ENCODE measurements at places on chromosomes 2 and 18. TPM values are rescaled to one million over a fixed set of nuclear protein-coding genes. Genes with fewer than 3 reads are reported as not detected.

The TUBB8B gene
- polyA plus RNA-seq, result 0.59 TPM

The GAL3ST2 gene
- polyA plus RNA-seq, result not detected

The IL18R1 gene
- 0.35 TPM for polyA plus RNA-seq

The SDC1 gene
- polyA plus RNA-seq, result 1,215 TPM

The IL1B gene
- 161 TPM for polyA plus RNA-seq

The ACSL3 gene
- 110 TPM for polyA plus RNA-seq

The TMEM37 gene
- polyA plus RNA-seq, result 0.03 TPM

The TMEFF2 gene
- not detected for polyA plus RNA-seq

The RTN4 gene
- polyA plus RNA-seq, result 278 TPM

The SERPINB3 gene
- 12.3 TPM for polyA plus RNA-seq

The TGFA gene
- polyA plus RNA-seq, result 82.0 TPM

The SH3RF3 gene
- 0.20 TPM for polyA plus RNA-seq

Measured in mammary epithelial cell (primary cell).